ENCODE measurements at places on chromosomes 3 and 15. TPM values are rescaled to one million over a fixed set of nuclear protein-coding genes. Genes with fewer than 3 reads are reported as not detected.

Gene AQR
- 32.5 TPM for total RNA-seq

Gene ZBTB20
- 1.8 TPM for total RNA-seq

Gene SCN11A
- total RNA-seq, result 0.02 TPM

Gene TRPC1
- total RNA-seq, result 7.7 TPM

Gene ISL2
- 3.5 TPM for total RNA-seq

Gene INAFM2
- total RNA-seq, result 6.8 TPM

All from A549 treated with Mapracorat at 1 μM for 4 hours (cell line).